T-helper 17 cell (primary cell): ENCODE measurements at places on chromosomes 16 and 17. TPM values are rescaled to one million over a fixed set of nuclear protein-coding genes. Genes with fewer than 3 reads are reported as not detected.

DNA sequence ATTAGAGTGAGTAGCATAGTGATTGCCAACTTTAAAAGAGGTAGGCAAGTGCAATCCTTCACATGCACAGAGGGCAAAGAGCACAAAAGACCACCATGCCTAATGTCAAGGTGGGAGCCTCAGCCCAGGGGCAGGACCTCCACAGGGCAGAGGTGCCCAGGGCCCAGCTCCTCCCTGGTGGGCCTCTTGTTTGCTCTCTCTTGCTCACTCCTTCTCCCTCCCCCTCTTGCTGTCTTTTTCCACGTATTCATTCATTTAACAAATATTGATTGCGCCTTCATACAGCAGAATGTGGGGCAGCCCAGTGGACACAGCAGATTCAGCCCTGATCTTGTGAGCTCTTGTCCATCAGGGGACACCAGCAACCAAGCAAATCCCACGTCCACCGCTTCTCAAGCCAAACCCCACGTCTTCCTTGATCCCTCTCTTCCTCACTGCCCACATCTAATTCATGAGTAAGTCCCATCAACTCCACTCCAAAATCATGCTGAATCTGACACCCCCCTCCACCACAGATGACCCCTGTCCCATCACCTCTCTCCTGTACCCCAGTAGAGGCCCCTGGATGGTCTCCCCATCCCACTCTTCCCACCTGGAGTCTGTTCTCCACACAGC is 44.1 kb upstream of the RPL38 start:
- no peak for DNase-seq
- no peak overlapping the region for H3K4me3 ChIP-seq
- no peak overlapping the region for H3K27ac ChIP-seq
- H3K36me3 ChIP-seq, result peaks cover 3% of the 10 kb centered on the region

DNA sequence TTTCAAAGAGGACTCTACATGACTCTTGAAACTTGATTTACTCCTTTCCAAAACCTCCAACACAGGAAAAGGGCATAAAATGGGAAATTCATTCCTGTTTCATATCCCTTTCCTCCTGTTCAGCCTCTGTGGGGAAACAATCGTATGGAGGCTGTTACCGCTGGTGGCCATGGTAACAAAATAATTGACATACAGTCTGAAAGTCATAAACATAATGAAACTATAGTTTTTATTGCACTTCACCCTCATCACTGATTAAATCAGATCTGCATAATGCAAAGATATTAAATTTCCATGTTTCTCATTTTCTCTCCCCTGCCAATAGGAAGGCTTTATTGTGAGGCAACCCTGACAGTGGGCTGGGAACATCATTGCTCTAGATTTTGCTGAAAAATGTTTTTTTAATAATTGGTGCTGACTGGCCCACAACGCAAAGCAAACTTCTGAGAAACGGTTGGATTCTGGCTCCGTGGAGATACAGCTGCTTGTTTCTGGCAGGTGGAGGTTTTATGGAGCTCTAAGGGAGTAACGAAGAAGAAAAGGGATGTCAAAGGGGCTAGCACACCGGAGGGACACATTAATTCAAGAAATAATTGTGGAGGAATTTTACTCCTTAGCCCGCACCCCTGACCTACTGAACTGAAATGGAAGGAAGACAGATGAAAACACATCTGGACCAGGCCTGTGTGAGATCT is 154.2 kb upstream of the SHISA6 start:
- H3K36me3 ChIP-seq, result no peaks in the 10 kb centered on the region
- no peak overlapping the region for H3K4me3 ChIP-seq
- H3K4me1 ChIP-seq, result peaks cover 2% of the 10 kb centered on the region

- no peaks in the 10 kb centered on the region for H3K4me1 ChIP-seq
- H3K36me3 ChIP-seq, result no peaks in the 10 kb centered on the region
- no peak overlapping the region for H3K4me3 ChIP-seq
These were observed 15.1 kb upstream of the BBS2 start for GRCh38 chr16:56534847-56535383.

DNA sequence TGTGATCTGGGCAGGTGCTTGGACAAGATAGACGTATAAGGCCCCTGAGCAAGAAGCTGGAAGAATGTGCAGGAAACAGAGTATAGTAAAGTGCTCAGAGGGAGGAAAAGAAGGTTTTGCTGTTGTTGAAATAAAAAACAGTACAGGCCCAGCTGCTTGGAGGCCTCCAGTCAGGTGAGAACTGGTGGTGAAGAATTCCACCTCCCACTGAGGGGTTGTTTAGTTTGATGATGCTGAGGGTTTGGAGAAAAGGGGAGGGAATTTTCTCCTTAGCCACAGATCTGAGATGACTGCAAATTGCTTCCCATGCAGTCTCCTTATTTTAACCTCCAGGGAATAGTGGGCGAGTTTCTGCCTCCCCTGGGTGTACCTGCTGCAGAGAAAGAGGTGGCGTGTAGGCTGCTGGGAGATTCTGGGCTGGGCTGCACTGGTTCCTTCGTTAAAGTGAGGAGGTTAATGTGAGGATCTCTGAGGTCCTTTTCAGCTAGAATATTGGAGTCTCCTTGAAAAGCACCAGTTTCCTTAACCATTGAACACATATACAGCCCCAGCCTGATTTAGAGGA is 25.8 kb downstream of the SMPD3 start:
- no peaks in the 10 kb centered on the region for H3K36me3 ChIP-seq
- no peaks in the 10 kb centered on the region for H3K27me3 ChIP-seq
- DNase-seq, result no peak
- no peak overlapping the region for H3K27ac ChIP-seq
- H3K4me1 ChIP-seq, result peaks cover 28% of the 10 kb centered on the region

GRCh38 chr16:83095941-83096692 is 469.3 kb downstream of the CDH13 start:
- no peaks in the 10 kb centered on the region for H3K36me3 ChIP-seq
- no peak overlapping the region for H3K4me3 ChIP-seq
- no peak overlapping the region for H3K27ac ChIP-seq
- H3K27me3 ChIP-seq, result peaks cover 7% of the 10 kb centered on the region
- DNase-seq, result no peak
- no peaks in the 10 kb centered on the region for H3K4me1 ChIP-seq

- H3K4me3 ChIP-seq, result no peak overlapping the region
- peaks cover 46% of the 10 kb centered on the region for H3K27me3 ChIP-seq
- H3K36me3 ChIP-seq, result peaks cover 4% of the 10 kb centered on the region
- DNase-seq, result no peak
- H3K27ac ChIP-seq, result no peak overlapping the region
These were observed 27.0 kb upstream of the MEIOC start for GRCh38 chr17:44629314-44629713.

GRCh38 chr16:87744750-87745514 is 20.9 kb downstream of the KLHDC4 start:
- no peak overlapping the region for H3K4me3 ChIP-seq
- no peaks in the 10 kb centered on the region for H3K27me3 ChIP-seq
- no peak for DNase-seq
- H3K4me1 ChIP-seq, result peaks cover 13% of the 10 kb centered on the region
- H3K27ac ChIP-seq, result no peak overlapping the region
- peaks cover 7% of the 10 kb centered on the region for H3K36me3 ChIP-seq

GRCh38 chr17:31452101-31452500 is 60.6 kb downstream of the RAB11FIP4 start:
- peaks cover 3% of the 10 kb centered on the region for H3K36me3 ChIP-seq
- H3K4me1 ChIP-seq, result peaks cover 9% of the 10 kb centered on the region
- peaks cover 15% of the 10 kb centered on the region for H3K27me3 ChIP-seq
- H3K27ac ChIP-seq, result no peak overlapping the region
- no peak for DNase-seq

DNA sequence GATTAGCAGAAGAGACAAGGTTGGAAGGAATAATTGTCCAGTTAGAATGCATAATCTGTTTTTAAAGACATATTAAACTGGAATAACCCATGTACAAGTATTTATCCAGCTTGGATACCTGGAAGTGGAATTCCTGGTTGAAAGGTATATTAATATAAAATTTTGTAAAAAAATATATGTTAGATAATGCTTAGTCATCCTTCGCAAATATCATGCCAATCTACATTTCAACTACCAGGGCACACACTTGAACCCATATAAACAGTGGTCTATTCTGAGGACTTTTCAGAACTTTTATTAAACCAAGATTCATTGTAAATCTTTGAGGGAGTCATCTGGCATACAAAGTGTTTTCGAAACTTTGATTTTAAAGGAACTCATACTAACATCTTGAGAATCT is 269.1 kb upstream of the HSBP1 start:
- H3K4me1 ChIP-seq, result no peaks in the 10 kb centered on the region
- no peak for DNase-seq
- no peaks in the 10 kb centered on the region for H3K36me3 ChIP-seq
- no peaks in the 10 kb centered on the region for H3K27me3 ChIP-seq

- H3K27me3 ChIP-seq, result peaks cover 4% of the 10 kb centered on the region
- no peak overlapping the region for H3K4me3 ChIP-seq
- no peaks in the 10 kb centered on the region for H3K36me3 ChIP-seq
These were observed 29.0 kb downstream of the ZFHX3 start for GRCh38 chr16:73018821-73019456.

- no peaks in the 10 kb centered on the region for H3K4me1 ChIP-seq
- H3K27ac ChIP-seq, result no peak overlapping the region
- peaks cover 2% of the 10 kb centered on the region for H3K36me3 ChIP-seq
- no peak for DNase-seq
These were observed 36.8 kb upstream of the CBFA2T3 start for GRCh38 chr16:89013692-89014402.

GRCh38 chr17:80803451-80804428 is 187.9 kb upstream of the CHMP6 start:
- H3K27me3 ChIP-seq, result no peaks in the 10 kb centered on the region
- H3K4me3 ChIP-seq, result no peak overlapping the region
- peaks cover 4% of the 10 kb centered on the region for H3K36me3 ChIP-seq
- DNase-seq, result no peak
- H3K4me1 ChIP-seq, result peaks cover 3% of the 10 kb centered on the region

- no peak overlapping the region for H3K27ac ChIP-seq
- no peak overlapping the region for H3K4me3 ChIP-seq
- H3K4me1 ChIP-seq, result peaks cover under 1% of the 10 kb centered on the region
- peaks cover 22% of the 10 kb centered on the region for H3K27me3 ChIP-seq
- no peaks in the 10 kb centered on the region for H3K36me3 ChIP-seq
These were observed 21.7 kb downstream of the KRT23 start for GRCh38 chr17:40915721-40916256.

DNA sequence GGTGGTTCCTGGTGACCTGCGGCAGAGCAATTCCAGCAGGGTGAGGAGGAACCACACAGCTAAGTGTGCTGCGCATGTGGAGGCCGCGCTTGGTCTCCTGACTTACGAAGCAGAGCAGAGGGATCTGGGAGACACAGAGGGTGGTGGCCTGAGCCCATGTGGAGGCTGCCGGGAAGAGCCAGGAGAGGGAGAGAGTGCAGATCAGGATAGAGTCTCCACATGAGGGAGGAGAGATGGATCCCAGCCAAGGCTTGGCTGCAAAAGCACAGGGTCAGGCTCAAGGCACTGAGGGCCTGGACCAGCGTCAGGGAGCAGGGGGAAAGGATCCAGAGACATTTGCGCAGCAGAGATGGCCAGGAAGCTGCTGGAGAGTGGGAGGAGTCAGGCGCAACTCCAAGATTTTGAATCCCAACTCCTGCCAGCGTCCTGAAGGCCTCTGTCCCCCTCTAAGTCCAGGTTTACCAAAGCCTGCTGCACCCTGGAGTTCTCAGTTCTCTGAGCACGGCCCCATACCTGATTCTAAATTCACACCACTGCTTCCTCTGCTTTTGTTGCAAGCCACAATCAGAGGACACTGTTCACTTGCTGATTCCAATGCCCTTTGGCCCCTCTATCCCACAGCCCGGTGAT is 11.3 kb upstream of the MLLT6 start:
- peaks cover 15% of the 10 kb centered on the region for H3K4me1 ChIP-seq
- peaks cover 9% of the 10 kb centered on the region for H3K27me3 ChIP-seq
- peaks cover 2% of the 10 kb centered on the region for H3K36me3 ChIP-seq
- no peak overlapping the region for H3K4me3 ChIP-seq

GRCh38 chr16:3027983-3028715 is 4.3 kb downstream of the THOC6 start:
- no peaks in the 10 kb centered on the region for H3K36me3 ChIP-seq
- H3K4me1 ChIP-seq, result peaks cover 24% of the 10 kb centered on the region
- peak overlapping the region; percentile 83 for H3K4me3 ChIP-seq
- DNase-seq, result peak; percentile 92
- no peak overlapping the region for H3K27ac ChIP-seq
- H3K27me3 ChIP-seq, result peaks cover 28% of the 10 kb centered on the region

DNA sequence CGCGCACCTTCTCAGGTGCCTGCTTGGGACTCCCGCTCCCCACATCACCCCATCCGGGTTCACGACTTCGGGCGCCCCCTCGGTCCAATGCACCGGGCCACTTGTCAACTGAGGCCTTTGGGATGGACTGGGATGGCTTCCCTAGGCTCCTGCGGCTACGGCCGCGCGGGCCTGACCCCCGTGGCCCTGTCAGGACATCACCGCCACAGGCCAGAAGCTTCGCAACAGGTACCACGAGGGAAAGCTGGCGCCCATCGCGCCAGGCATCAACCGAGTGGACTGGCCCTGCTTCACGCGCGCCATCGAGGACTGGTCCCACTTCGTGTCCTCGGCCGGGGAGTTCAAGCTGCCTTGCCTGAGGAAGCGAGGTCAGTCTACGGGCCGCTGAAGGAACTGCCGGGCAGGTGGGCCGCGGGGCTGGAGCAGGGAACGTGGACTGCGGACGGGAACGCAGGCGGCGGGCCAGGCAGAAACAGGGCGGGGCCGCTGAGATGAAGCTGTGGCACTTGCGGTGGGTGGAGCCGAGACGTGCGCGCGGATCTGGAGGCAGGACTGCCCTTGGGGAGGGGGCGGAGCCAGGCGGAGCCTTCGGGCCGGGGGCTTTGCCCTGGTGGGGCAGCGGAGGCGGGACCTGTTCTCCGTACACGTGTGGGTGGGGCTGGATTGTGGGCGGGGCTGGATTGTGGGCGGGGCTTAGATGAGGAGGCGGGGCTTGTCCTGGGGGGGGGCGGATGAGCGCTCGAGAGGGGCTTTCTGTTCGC is 13.7 kb upstream of the CNGB1 start:
- peak overlapping the region; percentile 93 for H3K4me3 ChIP-seq
- no peaks in the 10 kb centered on the region for H3K36me3 ChIP-seq
- H3K27ac ChIP-seq, result peak overlapping the region; percentile 77

GRCh38 chr16:85056211-85056748 is 28.7 kb downstream of the KIAA0513 start:
- no peaks in the 10 kb centered on the region for H3K36me3 ChIP-seq
- H3K27ac ChIP-seq, result peak overlapping the region; percentile 98
- H3K4me1 ChIP-seq, result peaks cover 35% of the 10 kb centered on the region
- no peaks in the 10 kb centered on the region for H3K27me3 ChIP-seq

DNA sequence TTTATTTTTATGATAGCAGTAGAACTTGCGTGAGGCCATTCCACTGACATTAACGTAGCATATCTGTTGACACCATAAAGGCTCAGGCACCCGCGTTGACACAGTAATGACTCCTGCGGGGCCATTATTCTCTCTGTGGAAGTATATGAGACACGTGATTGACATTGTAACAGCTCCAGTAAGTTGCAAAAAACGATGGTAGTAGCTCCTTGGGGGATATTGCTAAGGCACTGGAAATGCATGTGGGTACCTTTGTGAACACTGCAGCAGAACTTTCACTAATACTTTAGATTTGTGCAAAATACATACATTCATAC is 918.8 kb upstream of the CDH8 start:
- DNase-seq, result no peak
- no peaks in the 10 kb centered on the region for H3K4me1 ChIP-seq
- no peaks in the 10 kb centered on the region for H3K27me3 ChIP-seq

DHX58 gene
- total RNA-seq, result 16.9 TPM

SP6 gene
- total RNA-seq, result 0.21 TPM

FADS6 gene
- not detected for total RNA-seq

SLC16A11 gene
- total RNA-seq, result not detected

XYLT1 gene
- 33.8 TPM for total RNA-seq
